ENCODE measurements at places on chromosomes 5 and 9.

DNA sequence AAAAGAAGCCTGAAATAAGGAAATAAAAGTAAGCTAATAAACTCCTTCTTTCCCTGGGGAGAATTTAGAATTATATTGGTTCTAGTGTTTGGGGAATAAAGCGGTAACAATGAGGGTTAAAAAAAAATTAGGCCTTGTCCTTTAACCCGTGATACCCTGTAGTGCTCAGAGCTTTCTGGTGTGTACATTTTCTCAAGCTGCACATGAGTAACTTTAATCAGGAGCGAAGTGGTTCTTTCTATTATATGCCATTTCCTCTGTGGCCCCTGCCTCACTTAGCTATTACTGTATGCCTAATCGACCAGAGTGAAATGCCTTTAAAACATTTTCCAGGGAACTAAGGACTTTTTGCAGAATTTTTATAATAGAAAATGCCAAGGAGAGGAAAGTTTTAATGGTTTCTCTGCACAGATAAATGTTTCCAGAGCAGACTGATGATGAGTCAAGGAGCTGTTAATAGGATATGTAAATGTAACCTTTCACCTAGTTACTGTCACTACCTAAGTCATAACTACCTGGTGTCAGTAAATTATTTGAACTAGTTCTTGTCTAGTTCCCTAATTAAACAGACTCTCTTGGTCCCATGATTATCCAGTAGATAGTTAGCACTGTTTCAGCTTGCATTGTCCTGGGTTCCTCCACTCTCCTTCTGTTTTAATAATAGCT, 7.6 kb downstream of the PAM start:
- no peak for DNase-seq

GRCh38 chr5:74257060-74257527, 383.4 kb downstream of the ENC1 start:
- no peak for DNase-seq

GRCh38 chr5:174454464-174454863, 269.9 kb upstream of the MSX2 start:
- DNase-seq: no peak

DNA sequence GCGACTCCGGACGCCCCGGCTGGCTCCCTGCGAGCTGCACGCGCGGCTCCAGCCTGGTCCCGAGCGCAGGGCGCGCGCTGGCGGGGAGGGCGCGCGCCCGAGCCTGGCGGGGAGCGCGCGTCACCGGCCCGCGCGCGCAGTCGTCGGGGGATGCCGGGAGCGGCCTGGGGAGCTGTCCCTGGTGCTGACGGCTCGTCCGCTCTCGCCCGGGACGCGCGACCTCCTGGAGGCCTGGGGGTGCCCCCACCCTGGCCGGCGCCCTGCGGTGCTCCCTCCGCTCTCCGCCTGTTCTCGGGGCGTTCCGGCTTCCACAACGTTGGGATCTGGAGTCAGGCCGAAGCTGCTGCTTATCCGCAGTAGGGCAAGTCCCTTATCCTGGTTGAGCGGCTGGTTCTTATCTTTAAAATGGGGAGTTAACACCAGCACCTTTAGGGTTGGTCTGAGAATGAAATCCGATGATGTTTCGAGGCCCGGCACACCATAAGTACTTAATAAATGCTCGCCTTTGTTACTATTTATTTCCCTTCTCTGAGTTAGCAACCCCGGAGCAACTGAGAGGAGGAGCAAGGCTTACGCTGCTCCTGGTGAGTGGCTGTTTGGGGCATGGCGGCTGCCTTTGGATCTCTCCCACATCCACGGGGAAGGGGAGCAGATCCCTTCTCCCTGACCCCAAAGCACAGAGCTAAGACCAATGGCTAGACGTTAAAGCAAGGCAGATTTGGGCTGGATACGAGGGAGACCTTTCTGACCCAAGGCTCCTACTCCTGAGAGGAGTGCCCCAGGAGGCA, at the start of gene FAM163B:
Gene FAM163B, minus strand, starts transcription at position 79 of the 788 bp plus-strand sequence. CDS start 29,166 bp downstream, outside the sequence.
- DNase-seq: no peak

DNA sequence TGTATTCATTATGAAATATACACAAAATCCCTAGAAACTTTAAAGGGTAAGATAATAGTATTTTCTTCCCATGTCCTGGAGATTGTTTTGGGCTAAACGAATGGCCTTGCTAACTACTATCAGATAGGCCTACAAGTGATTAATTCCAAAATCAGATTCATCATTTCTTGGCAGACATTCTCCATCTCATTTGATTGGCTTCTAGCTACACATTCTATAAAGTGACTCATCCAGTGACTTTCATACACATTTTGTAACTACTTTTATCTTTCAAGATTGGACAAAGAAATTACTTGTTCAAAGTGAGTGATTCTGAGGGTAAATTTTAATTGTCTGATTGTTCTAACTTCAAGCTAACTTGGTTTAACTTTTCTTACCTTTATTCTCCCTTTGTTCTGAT, 93.3 kb downstream of the RAPGEF6 start:
- DNase-seq: no peak

- no peak for DNase-seq
These were observed 12.8 kb upstream of the PANK3 start for GRCh38 chr5:168592014-168592368.

DNA sequence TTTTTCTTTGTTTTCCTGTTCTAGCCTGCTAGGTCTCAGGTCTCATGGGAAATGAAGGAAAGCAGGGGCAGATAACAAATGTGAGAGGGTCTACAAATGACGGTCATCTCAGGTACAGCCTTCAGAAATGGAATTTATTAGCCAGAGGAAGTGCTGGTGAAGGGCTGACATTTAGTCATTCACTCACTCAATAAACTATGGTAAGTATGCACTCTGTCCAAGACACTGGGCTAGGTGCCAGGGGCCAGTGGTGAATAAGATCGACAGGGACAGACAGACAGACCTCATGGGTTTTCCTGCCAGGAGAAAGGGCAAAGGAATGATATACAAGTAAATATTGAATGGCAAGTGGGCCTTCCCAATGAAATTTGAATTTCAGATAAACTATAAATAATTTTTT, 6.3 kb downstream of the PDE6A start:
- no peak for DNase-seq

DNA sequence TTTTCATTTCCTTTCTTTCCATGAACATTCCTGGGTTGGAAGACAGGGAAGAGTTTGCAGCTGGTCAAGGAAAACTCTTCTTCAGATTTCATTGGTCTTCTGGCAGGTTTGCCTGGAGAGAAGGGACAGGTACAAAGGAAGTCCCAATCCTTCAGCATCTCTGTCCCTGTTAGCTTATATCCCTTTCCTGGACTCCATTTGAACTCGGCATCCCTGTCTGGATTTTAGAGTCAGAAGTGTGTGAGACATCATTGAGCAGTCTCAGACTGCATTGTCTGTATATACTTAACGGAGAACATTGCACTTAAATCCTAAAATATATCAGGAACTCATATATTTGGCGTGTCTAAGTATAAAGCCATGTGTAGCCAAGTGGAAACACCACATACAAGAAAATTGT, 54.9 kb downstream of the ADGRV1 start:
- no peak for DNase-seq

GRCh38 chr5:173328844-173329490, 753 bp upstream of the STC2 start:
- peak; percentile 45 for DNase-seq

DNA sequence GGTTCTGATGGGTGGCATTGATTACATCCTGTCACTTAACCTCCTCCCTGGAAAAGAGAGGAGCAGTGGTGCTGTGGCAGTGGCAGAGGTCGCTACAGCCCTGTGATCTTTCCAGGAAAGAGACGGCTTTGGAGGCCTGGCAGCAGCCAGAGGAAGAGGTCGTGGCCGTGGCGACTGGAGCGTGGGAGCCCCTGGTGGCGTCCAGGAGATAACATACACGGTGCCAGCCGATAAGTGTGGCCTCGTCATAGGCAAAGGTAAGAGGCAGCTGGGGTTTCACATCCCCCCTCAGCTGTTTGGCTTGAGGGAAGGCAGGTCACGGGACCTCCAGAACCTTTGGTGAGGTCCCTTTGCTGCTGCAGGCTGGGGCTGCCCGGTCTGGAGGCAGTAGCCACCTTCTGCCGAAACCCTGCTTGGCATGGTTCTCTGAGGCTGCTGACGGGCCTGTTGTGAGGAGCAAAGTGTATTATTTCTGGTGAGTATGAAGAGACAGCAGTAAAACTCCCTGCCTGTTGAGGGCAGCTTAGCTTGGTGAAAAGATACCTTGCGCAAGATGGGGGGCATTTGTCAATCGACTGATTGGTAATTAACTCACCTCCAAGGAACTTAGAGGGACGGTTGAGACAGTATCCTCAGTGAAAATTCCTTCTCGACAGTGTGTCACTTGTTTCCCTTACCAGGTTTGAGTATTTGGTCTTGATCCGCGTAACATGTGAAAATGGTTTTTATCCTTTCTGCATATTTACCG, 38.0 kb upstream of the PRDM12 start:
- DNase-seq: no peak

GRCh38 chr5:124783285-124783684, 36.8 kb upstream of the ZNF608 start:
- DNase-seq: no peak

- no peak for DNase-seq
These were observed 271.9 kb downstream of the OSTF1 start for GRCh38 chr9:75360252-75360651.
